ENCODE measurements at places on chromosomes 3 and 15.

GRCh38 chr3:38907426-38907825 is 91.4 kb upstream of the SCN10A start:
- no peak for DNase-seq

GRCh38 chr3:61829722-61830350 is 268.5 kb downstream of the PTPRG start:
- no peak for DNase-seq

- no peak for DNase-seq
Observed at GRCh38 chr3:69770219-69770618, 31.0 kb downstream of the MITF start.

DNA sequence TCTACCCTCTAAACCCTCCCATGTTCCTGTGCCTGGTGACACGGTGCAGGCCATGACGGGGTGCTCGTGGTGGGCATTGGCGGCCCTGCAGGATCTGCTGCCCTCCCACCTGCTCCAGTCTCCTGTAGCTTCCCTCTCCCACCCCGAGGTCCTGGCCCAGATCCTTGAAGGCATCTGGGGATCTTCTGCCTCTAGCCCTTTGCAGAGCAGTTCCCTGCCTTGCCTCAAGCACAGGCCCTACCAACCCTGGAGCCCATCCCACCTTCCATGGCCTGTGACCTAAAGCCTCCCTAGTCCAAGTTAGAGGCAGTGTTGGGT is 27.5 kb upstream of the SEC13 start:
- no peak for DNase-seq

- DNase-seq: no peak
Observed at GRCh38 chr3:147422601-147423536, 13.7 kb downstream of the ZIC1 start.

DNA sequence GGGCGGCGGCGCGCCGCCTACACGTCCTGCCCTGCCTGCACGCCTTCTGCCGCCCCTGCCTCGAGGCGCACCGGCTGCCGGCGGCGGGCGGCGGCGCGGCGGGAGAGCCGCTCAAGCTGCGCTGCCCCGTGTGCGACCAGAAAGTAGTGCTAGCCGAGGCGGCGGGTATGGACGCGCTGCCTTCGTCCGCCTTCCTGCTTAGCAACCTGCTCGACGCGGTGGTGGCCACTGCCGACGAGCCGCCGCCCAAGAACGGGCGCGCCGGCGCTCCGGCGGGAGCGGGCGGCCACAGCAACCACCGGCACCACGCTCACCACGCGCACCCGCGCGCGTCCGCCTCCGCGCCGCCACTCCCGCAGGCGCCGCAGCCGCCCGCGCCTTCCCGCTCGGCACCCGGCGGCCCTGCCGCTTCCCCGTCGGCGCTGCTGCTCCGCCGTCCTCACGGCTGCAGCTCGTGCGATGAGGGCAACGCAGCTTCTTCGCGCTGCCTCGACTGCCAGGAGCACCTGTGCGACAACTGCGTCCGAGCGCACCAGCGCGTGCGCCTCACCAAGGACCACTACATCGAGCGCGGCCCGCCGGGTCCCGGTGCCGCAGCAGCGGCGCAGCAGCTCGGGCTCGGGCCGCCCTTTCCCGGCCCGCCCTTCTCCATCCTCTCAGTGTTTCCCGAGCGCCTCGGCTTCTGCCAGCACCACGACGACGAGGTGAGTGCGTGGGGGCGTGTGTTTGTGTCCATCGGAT is 602 bp downstream of the TRIM71 start:
- DNase-seq: no peak

- DNase-seq: no peak
Observed at GRCh38 chr3:124775877-124776276, 45.6 kb downstream of the UMPS start.

- no peak for DNase-seq
Observed at GRCh38 chr3:132456136-132456535, 38.8 kb downstream of the DNAJC13 start.

DNA sequence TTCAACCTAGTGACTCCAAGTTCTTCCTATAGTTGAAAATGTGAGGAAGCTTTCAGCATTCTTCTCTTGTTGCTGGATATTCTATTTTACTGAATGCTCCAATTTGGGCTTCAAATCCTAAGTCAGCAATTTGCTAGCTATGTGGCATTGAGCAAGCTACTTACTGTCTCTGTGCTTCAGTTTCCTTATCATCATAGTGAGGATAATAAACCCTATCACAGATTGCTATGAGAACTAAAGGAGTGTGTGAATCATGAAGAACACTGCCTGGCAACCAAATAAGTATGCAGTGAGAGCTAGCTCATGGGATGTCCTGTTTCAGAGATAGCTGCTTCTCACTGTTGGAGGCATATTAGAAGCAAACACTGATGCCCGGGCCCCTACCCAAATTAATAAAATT is 163.8 kb upstream of the CDIN1 start:
- DNase-seq: no peak

- DNase-seq: peak; percentile 64
Observed at GRCh38 chr3:28476194-28476593, 127.6 kb upstream of the AZI2 start.

DNA sequence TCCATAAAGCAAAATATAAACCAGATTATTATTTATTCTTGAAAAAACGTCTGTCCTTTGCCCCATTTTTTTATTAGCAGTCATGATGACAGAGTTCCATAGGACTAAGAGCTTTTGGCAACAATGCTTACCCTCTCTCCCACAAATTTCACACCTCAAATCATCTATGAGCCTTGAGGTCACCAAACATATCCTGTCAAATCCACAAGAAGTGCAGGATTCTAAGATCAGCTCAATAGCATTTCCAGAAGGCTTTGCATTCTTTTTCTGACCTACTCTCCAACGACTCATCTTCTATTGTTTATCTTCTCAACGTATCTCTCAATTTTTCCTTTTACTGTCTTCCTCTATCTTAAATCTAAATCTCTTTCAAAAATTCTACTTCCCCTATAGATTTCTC is 619.1 kb upstream of the BCHE start:
- DNase-seq: no peak

- no peak for DNase-seq
Observed at GRCh38 chr3:185649414-185649813, 63.3 kb downstream of the SENP2 start.

GRCh38 chr3:23743141-23743784 is 62.5 kb upstream of the UBE2E1 start:
- no peak for DNase-seq

DNA sequence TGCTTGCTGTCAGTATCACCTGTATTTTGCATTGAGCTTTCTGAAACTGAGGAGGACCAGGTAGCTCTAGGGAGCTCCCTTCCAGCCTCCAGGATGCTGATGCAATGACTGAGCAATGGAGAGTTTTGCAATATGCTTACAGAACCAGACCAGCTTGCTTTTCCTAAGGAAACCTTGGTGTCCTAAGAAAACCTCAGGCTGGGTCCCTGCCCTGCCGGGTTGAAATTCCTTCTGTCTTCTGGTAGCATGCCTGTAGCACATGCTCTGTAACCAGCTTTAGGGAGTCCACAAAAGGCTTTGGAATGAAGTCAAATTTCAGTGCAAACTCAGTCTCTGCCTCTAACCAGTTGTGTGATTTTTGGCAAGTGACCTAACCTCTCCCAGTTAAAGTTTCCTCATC is 65.8 kb upstream of the GSK3B start:
- no peak for DNase-seq

DNA sequence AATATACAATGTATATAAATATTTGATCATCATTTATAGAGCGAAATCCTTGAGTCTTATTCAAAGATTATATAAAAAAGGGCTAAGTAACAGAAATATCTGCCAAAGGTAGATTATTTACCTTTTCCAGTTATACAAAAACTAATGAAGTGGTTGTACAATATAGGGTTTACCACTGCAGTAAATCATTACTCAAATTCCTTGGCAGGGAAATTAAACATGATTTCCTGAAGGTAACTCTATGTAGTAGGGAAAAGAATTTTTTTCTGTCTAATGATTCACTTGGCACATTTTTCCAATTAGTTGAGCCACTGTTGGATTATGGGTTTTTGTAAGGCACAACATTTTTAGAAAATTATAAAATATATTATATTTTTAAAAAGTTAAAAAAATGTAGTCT is 129.6 kb downstream of the NR2F2 start:
- DNase-seq: no peak

- no peak for DNase-seq
Observed at GRCh38 chr3:29520764-29521163, 239.9 kb downstream of the RBMS3 start.

DNA sequence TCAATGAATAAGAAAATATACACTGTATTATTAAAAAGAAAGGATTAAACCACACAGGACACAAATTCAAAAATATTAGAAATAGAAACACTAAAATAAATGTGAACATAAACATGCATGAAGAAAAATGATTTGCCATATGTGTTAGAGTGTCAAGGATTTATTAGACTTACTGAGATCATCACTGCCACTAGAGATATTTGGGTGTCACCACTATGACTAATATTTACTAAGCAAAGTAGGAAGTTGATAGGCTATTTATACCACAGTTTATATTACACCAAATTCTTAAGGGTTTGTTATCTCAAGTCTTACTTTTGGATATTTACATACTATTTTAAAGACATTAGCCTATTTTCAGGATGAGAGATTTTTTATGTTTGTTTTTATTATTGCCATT is 575.0 kb upstream of the SGO1 start:
- DNase-seq: no peak

DNA sequence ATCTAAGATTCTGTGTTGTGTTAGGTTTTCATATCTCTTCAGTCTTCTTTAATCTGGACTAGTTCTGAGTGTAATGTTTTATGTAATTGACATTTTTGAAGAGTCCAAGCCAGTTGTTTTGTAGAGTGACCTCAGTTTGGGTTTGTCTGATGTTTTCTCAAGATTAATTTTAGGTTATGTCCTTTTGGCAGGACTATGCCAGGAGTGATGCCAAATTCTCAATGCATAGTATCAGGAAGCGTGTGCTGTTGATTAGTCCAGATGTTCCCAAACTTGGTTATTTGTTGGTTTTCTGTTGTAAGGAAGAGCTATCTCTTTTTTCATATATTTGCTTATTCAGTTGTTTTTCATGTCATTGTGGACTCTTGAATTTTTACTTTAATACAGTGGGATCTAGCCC is 32.6 kb downstream of the NMD3 start:
- no peak for DNase-seq

GRCh38 chr3:168424059-168424734 is 328.5 kb upstream of the GOLIM4 start:
- DNase-seq: no peak

DNA sequence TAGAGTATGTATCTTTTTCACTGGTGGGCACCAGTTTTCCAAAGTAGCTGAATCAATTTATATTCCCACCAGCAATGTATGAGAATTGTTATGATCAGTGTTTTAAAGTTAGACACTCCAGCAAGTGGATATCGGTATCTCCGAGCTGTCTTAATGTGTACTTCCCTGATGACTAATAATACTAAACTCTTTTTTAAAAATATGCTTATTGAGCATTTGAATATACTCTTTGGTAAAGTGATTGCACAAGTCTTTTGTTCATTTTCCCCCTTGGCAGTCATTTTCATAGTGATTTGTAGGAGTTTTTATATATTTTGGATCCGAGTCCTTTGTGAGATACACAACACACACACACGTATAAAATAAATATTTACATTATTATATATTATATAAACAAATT is 12.5 kb upstream of the FEM1B start:
- no peak for DNase-seq

- peak; percentile 42 for DNase-seq
Observed at GRCh38 chr15:68833700-68834331, 13.1 kb upstream of the ANP32A start.

- DNase-seq: peak; percentile 90
Observed at GRCh38 chr3:133136114-133137041, 98.2 kb downstream of the TMEM108 start.

- no peak for DNase-seq
Observed at GRCh38 chr3:31421314-31422048, 111.2 kb upstream of the STT3B start.

- DNase-seq: no peak
Observed at GRCh38 chr3:116947148-116947547, 237.6 kb downstream of the TUSC7 start.

GRCh38 chr3:56688191-56688590 is 5.1 kb upstream of the TASOR start:
- DNase-seq: no peak

GRCh38 chr3:197376020-197376419 is 77.6 kb upstream of the DLG1 start:
- DNase-seq: no peak

DNA sequence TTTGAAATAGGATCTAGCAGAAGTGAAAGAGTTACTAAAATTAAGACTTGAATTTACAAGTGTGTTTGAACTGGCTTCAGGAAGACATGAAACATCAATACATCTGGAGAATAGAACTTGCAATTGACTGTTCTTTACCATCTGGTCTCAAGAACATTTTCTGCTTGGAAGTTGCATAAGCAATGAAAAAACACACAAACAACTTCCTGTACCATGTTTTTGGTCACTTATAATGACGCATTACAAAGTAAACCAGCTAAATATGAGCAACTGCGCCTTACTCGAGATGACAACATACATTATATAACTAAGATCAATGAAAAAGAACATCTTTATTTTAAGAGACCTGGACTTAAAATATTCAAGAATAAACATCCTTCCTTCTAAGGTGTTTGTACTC is 112.5 kb downstream of the TIGIT start:
- no peak for DNase-seq

GRCh38 chr3:116517308-116517707 is 72.0 kb upstream of the LSAMP start:
- no peak for DNase-seq

DNA sequence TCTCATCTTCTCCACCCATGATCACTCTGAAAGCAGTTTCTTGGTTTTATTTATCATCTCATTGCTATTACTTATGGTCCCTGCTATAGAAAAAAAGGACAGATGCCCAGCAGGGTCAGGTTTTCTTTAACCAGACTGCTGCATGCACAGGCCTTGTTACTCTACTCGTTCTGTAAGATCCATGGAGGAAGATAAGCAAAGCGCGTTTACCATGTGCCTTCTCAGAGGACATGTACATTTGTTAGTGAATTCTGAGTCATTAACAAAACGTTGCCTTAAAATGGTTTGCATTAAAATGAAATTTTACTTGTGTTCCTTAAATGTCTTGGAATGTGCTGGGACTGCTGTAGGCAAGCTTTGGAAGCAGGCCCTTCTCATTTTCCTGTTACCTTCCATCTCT is 657.3 kb upstream of the KCNMB2 start:
- no peak for DNase-seq
